Activated CD8-positive, alpha-beta memory T cell treated with anti-CD3 and anti-CD28 coated beads, Interleukin-2, amount 10 ng/mL, durations not matched to agents 7 days and 5 days (primary cell): ENCODE measurements at places on chromosomes 13 and 19. TPM values are rescaled to one million over a fixed set of nuclear protein-coding genes. Genes with fewer than 3 reads are reported as not detected.
A peak's percentile ranks its signal among the peaks of the same experiment; 100 is the strongest.

The CARS2 gene
- total RNA-seq, result 72.0 TPM

The BCKDHA gene
- total RNA-seq, result 18.7 TPM

GRCh38 chr13:83377491-83377890 is 504.8 kb downstream of the SLITRK1 start:
- no peaks in the 10 kb centered on the region for H3K27me3 ChIP-seq
- no peak overlapping the region for H3K4me3 ChIP-seq
- DNase-seq, result no peak
- no peak overlapping the region for H3K27ac ChIP-seq
- H3K36me3 ChIP-seq, result no peaks in the 10 kb centered on the region

DNA sequence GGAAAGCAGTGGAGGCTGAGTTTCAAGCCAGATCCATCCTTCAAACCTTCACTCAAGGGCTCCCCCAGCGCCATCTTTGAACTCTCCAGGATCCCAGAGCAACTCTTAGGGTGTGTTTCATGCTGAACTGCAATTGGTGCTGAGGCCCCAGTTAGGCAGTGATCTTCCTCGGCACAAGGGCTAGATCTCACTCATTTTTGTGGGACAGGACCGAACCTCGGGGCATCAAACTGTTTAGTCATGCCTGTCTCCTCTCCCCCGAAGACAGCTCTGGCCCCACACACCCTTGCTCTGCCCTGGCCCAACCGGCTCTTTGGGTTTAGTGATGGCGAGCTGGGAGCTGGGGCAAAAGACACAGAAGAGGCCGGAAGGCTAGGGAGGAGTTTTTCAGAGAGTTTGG is 115.1 kb downstream of the NUFIP1 start:
- no peak overlapping the region for H3K4me3 ChIP-seq
- H3K4me1 ChIP-seq, result peaks cover 2% of the 10 kb centered on the region
- H3K27me3 ChIP-seq, result peaks cover 23% of the 10 kb centered on the region
- H3K27ac ChIP-seq, result no peak overlapping the region
- no peak for DNase-seq

DNA sequence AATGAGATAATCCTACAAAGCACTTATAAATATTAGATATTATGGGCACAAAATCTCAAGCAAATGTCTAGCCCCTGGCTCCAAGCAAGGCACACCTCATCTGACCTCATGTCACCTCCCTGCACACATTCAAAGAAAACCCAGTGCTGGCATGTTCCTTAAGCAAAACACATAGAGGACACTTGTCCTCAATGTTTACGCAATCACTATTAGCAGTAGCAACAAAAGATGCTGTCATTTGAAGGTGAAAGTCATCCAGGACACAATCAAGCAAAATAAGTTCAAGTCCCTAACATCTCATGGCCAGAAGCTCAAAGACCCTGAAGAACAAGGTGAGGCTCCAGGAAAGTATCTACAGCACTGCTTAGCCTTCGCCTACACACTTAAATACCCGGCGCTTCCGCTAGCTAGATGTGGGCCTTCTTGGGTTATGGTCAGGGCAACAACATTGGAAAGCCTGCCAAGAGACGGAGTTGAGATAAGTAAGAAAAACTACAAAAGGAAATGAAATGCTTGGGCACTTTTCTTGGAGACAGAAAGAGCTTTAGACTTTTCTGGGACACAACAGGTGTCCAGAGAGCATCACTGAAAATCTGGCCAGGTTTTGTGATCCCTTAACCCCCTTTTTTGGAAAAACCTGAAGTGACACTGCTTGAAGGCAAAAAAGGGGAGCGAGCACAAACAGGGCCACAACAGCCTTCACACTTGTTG is 85.7 kb downstream of the FOXO1 start:
- H3K4me1 ChIP-seq, result peaks cover 50% of the 10 kb centered on the region
- no peak overlapping the region for H3K27ac ChIP-seq
- H3K27me3 ChIP-seq, result no peaks in the 10 kb centered on the region
- H3K36me3 ChIP-seq, result peaks cover 16% of the 10 kb centered on the region
- DNase-seq, result no peak

- H3K4me1 ChIP-seq, result peaks cover under 1% of the 10 kb centered on the region
- no peak overlapping the region for H3K27ac ChIP-seq
- H3K4me3 ChIP-seq, result no peak overlapping the region
- H3K27me3 ChIP-seq, result peaks cover 30% of the 10 kb centered on the region
- H3K36me3 ChIP-seq, result peaks cover 2% of the 10 kb centered on the region
- no peak for DNase-seq
These were observed 344.6 kb downstream of the RFC3 start for GRCh38 chr13:34162544-34162933.

GRCh38 chr13:92513672-92514071 is 712.9 kb upstream of the GPC6 start:
- H3K27ac ChIP-seq, result no peak overlapping the region
- no peak for DNase-seq
- no peaks in the 10 kb centered on the region for H3K36me3 ChIP-seq

DNA sequence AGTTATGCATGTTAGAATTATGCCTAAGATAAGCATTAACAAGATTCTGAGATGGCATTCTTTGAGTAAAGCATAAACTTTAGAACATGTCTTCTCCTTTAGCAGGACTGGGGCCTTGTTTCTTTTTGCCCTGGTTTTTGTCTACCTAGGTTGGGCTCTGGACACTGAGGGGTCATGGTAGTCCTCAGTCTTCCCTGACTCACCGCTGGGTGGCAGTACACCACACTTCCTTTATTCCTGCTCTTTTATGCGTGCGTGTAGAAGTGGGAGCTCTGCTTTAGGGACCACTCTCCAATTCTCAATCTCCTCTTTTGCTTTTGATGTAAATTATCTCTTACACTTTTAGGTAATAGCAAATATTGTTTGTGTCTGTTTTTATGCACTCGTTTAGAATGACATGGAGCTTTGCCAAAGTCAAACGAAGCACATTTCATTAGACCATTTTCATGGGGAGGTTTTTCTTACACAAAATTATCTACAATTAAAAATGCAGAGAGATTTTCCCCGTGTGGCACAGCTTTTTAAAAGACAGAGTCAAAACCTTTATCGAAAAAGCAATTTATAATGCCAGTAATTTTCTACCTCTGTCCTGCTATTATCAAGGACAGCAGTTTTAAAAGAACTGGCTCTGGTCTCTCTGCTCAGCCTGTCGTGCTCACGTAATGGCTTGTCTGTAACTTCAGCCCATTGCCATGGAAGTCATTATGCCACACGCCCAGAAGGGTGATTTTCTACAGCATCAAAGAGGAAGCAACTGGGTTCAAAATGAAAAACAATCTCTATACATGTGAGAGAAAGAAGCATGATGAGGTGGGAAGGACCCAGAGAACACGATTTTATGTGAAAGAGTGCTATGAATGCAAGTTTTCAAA is 413.9 kb downstream of the COG6 start:
- no peaks in the 10 kb centered on the region for H3K36me3 ChIP-seq
- H3K27me3 ChIP-seq, result no peaks in the 10 kb centered on the region
- peak; percentile 76 for DNase-seq
- H3K4me3 ChIP-seq, result no peak overlapping the region
- H3K4me1 ChIP-seq, result peaks cover 12% of the 10 kb centered on the region

DNA sequence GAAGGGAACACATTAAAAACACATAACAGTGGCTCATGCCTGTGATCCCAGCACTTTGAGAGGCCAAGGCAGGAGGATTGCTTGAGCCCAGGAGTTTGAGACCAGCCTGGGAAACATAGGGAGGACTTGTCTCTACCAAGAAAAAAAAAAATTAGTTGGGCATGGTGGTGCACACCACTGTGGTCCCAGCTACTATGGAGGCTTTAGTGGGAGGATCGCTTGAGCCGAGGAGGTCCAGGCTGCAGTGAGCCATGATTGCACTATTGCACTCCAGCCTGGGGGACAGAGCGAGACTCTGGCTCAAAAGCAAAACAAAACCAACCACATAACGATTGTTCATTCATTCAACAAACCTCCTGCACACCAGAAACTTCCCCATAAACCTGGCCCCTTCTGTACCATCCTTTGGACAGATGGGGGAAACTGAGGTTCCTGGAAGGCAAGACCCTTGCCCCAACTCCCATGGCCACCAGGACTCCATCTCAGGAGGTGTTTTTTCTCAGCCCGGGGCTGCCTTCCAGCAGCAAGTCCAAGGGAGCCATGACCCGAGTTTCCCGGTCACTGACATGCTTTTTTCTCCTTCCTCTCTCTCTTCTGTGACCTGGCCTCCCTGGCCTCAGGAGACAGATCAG is 4.3 kb downstream of the FOSB start:
- no peak overlapping the region for H3K4me3 ChIP-seq
- DNase-seq, result no peak
- H3K36me3 ChIP-seq, result no peaks in the 10 kb centered on the region
- peaks cover 35% of the 10 kb centered on the region for H3K4me1 ChIP-seq
- H3K27me3 ChIP-seq, result peaks cover 24% of the 10 kb centered on the region
- H3K27ac ChIP-seq, result no peak overlapping the region
